ENCODE measurements at places on chromosomes 3 and 15.

- no peak for DNase-seq
Observed at GRCh38 chr3:129504471-129505100, 23.9 kb upstream of the RHO start.

GRCh38 chr3:6717026-6717943 is 143.6 kb upstream of the GRM7 start:
- DNase-seq, result no peak

DNA sequence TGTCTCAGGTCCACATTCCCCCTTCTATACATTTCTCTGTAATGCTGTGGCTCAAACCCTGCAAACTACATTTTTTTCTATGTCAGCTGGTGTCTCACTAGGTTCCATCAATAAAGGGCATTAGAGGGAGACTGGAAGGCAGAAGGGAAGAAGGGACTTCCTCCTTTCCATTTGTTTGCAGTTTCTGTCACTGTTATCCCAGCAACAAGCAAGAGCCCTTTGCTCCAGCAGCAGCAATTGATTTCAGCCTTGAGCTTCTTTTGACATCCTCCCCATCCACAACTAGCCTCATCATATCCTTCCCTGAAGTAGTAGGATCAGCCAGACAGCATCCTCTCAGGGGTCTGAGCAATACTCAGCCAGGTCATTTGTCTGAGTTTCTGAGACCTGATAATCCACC is 5.3 kb upstream of the NCK1 start:
- no peak for DNase-seq

GRCh38 chr15:67207555-67208207 is 46.8 kb downstream of the AAGAB start:
- DNase-seq, result no peak

DNA sequence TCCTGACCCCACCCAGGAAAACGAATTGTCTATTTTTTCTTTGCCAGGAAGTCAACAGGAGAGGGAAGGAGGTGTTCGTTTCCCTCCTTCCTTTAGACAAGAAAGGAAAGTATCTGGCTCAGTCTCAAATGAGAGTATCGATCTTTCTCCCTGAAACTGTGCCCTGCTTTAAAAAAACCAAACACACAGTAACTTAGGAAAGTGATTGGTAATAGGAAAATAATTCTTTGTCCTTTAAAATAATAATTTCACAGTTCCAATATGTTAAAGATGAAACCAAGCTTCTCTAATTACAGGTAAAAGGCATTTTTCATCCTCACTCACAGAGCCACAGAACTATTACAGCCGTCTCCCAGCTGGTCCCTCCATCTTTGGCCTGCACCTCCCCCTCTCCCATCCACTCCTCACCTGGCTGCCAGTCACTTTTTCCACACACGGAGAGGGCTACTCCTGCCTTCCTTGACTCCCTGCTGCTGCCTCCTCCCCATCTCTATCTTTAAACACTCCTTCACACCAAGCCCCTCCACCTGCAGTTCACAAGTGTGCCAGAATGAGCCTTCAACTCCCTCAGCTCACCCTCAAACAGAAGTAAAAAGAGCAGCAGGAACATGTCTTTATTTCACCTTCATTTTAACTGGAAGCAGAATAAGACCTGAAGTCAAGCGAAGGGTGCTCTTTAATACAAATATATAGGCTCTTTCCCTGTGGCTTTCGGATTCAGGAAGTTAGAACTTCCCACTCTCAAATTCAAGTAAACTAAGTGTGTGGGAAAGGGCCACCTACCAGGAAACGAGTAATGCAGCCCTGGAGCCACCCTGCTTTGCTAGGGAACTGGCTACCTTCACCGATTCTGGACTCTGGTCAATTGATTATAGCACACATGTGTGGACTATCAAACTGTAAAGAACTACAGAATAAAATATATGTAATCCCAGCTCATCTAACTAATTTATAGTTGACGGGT is 116.4 kb downstream of the SENP2 start:
- no peak for DNase-seq

- no peak for DNase-seq
Observed at GRCh38 chr3:192317564-192317963, 409.8 kb downstream of the FGF12 start.

DNA sequence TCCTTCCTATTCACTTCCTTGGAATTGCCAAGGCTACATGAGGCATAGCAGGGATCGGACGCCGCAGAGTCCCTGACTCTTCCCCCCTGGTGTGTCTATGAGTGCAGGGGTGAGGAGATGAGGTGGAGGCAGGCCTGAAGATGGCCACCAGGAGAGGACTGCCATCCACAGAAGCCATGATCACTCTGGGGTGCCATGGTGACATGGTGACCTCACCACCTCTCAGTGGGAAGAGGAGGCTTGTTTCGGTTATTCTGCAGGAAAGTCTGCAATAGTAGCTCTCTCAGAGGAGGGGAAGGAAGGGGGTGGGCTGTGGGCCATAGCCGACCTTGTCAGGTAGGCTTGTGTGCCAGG is 57.0 kb upstream of the LIMD1 start:
- DNase-seq, result no peak

DNA sequence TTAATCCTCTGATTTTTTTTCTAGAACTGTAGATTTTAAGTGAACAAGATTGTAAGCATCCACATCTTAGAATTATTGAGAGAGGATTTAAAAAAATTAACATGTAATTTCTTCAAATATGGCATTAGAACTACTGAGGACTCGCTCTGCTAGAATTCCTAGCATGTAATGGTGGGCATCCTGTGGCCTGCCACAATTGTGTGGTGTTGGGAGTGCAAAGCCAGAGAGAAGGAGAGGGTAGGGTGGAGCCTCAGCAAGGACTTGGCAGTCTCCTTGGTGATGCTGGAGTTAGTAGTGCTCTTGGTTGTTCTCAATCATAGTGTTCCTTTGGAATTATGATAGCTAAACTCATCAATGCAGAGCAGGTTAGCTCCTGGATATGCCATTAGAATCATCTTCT is 443.9 kb upstream of the TBL1XR1 start:
- DNase-seq, result no peak
